ENCODE measurements at places on chromosomes 4 and X.

- DNase-seq = no peak
Observed at GRCh38 chrX:154348646-154349358, 25.6 kb downstream of the FLNA start.

DNA sequence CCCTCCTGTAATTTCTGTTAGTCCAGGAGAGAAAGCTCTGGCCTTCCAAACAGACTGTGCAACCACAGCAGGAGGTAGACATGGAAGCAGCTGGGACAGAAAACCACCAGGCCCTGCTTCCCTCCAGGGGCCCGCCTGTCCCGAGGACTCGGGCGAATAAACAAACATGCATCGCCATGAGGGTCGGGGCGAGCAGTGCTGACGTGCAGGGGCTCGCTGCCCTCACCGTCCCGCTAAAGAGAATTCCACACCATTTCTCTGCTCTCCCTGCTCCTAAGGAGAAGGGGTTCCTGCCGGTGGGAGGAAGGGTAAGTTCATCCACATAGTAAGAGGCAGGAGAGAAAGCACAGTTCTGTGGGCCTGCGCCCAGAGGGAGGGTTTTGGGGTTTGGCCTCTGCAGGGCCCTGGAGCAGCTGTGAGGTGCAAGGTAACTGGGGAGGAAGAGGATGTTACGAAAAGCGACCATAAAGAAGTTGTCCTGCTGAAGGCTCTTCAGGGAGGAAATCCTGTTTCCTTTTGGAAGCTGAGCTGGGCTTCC is 54.9 kb downstream of the WFS1 start:
- no peak for DNase-seq

DNA sequence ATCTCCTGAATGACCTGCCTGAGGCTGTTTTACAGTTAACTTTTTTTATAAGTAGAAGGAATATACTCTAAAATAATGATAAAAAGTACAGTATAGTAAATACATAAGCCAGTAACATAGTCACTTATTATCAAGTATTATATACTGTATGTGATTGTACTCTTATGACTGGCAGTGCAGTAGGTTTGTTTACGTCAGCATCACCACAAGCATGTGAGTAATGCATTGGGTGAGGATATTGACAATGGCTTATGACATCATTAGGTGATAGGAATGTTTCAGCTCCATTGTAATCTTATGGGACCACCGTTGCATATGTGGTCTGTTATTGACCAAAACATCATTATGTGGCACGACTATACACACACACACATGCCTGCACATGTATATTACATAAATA is 20.5 kb downstream of the NUDT9 start:
- no peak for DNase-seq

- DNase-seq = no peak
Observed at GRCh38 chr4:166039822-166040221, 166.8 kb downstream of the TLL1 start.

- no peak for DNase-seq
Observed at GRCh38 chr4:110170861-110171260, 27.6 kb downstream of the ELOVL6 start.

All from D721Med (cell line).